Prostate gland (tissue), 2 donors: ENCODE measurements at places on chromosomes 3 and 15.

DNA sequence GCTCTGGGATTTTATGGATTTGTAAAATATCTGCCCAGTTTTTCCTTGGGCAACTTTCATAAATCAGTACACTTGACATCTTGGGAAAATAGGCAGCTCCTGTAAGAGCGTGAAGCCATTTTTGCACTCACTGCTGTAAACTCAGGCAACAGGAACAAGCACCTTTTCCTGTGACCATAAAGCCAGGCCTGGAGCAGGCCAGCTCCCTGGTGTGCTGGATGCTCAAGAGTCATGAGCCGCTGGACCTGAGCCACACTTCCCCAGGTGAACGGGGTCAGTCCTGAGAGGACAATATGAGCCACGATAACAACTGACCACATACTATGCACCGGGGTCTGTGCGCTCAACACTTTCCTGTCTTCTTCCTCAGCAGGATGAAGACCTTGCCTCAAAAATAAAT is 158.2 kb downstream of the NUP210 start:
- no peak for DNase-seq

DNA sequence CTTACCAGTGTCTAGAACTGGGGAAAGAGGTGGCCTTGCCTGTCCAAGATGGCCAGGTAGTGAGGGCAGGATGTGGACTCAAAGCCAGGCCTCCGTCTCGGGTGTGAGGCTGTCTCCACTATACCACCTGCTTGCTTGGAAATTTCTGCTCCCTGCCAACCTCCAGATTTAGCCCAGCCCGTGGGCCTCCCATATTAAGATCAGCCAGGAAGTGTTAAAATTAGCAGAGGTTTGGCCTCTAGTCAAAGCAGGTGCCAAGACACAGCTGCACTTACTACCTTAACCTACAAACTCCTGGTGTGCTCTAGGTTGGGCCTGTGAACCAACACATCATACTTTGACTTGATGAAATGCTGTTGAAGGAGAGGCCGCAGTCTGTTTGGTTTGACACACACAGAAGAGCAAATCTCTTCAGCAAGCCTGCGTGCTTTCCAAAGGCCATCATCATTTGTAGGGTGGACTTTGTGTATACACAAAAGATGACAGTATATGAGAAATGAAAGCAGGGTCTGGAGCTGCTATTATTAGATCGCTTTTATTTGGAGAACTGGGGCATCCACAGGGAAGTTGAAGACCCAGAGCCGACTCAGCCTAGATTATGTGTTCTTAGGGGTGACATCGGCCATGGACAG is 206.5 kb downstream of the XXYLT1 start:
- DNase-seq = no peak

DNA sequence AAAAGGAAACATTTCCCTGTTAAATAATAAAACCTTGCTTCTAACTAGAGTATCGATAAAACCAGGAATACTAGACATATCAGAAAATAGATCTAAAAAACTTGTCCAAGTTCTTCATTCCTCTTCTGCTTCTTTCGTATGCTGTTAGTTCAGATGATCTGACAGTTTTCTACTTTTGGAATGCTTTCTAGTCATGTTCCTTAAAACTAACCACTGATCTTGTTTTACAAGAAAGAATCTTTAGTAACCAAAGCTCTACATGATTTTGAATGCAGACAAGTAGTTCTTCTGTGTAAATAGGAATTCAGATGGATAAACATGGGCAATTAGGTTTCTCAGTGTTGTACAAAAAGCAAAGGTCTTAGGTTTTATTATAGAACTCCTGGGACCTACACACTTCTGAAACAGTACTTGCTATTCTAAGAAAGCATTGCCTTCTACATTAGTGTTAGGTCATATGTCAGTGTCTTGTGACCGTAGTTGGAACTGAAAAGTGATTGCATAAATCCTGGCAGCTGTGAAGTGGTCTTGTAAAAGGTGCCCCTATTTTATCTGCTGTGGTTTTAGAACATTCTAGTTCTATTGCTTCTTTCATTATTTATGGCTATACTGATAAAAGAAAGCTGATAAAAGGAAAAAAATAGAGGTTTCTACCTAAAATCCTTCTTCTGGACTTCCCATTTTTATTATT is 40.7 kb downstream of the SNRK start:
- no peak for DNase-seq

DNA sequence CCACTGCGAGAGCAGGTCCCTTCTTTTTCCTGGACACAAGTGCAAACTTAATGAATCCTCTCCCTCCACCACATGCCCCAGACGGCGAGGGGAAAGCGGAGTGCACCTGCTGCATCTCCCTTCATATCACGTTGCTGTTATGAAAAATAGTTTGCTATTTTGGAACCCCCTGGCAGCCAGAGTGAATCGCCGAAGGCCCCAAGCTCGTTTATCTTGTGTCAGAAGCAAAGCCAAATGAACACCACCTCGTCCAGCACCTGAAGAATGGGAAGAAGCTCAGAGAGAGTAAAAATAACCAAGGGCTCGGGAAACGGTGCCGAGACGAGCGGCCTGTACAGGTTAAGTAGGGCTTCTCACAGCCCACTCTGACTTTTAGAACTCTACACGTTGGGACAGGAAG is 394.6 kb upstream of the RORA start:
- DNase-seq = no peak

DNA sequence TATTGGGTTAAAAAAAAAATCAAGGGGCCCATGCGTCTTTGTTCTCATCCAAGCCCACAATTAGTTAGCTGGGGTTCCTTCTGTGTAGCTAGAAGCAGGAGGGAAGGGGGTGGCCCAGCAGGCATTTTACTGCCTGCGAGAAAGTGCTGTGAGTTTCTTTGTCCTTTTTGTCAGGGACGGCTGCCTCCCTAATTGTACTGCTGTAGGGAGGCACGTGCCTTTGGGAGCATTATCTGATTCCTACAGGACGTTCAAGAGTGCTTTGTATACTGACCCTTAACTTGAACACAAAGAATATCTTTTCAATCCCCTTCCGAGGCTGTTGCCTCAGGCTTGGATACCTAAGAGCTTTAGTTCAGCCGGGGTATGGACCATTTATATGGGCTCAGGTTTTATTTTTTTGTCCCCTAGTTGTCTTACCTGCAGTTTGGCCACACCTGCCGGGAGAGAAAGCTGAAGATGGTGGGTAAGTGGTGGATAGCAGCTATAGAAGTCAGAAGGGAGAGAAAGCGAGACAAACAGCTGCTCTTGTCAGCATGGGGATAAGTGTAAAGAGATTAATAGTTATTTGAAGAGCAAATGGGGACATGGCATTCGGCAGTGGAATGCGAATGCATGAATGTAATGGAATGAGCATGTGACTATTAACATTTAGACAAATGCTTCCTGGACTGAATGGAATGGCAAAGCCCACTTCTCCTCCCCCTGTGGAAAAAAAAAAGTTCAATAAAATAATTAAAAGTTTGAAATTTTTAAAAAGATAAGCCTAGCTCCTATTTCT is 175.2 kb downstream of the TP63 start:
- DNase-seq = no peak

DNA sequence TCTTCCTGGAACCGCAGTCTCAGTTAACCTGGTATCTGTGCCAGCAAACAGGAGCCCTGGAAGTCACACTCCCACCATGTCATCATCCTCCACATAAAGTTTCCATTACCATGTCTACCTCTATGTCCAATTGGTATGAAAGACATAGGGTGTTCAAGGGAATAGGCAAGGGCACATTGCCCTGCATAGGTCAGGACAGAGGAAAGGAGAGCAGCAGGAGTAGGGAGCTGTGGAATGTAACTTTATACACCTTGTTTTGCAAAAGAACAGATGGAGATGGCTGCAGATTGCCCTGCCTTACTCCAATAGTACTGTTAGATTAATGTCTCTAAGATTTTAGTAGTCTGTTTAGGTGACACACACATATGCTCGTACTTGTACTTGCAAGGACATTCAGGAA is 1056.4 kb downstream of the NTRK3 start:
- no peak for DNase-seq

DNA sequence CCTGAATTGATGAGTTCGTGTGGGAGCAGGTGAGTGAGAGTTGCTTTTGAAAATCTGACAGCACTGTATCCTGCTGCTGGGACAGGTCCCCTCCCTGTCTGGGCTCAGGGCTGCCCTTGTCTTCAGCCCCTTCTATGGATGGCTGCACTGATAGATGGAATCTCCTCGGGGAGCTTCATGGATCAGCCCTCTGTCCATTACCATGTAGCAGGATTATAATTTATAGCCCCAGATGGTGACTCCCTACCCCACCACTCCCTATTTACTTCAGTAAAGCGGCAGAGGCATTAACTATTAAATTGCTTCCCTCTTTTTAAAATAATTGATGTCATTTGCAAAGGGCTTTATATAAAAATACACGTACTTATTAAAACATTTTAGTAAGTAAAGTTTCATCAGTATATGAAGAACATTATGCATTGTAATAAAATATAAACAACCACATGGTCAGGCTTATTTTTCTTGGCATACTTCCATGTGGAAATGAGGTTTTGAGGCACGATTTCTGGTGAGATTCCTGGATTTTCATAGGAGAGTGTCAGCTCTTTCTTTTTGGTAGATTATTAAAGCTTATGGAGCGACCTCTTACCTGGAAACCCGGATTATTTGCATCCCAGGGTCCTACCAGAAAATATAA is 38.5 kb downstream of the MAP3K13 start:
- no peak for DNase-seq

- DNase-seq = peak; percentile 91
Measured at GRCh38 chr15:40754883-40755811, at the start of gene RMDN3. Gene RMDN3 (minus strand): TSS chr15:40755254. CDS start chr15:40754783, 471 bp downstream.

GRCh38 chr3:52483081-52483480 is 12.1 kb upstream of the STAB1 start:
- no peak for DNase-seq
